ENCODE measurements at places on chromosomes 5 and 9.

DNA sequence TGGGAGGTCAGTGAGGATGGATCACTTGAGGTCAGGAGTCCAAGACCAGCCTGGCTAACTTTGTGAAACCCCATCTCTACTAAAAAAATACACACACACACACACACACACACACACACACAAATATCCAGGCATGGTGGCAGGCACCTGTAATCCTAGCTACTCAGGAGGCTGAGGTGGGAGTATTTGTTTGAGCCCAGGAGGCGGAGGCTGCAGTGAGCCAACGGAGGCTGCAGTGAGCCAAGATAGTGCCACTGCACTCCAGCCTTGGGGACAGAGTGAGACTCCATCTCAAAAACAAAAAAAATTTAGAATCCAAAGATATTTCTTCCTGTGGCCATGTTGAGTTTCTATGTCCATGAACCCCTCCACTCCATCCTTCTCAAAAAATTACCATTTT lies 21.5 kb upstream of the CDC23 start:
- DNase-seq: no peak

DNA sequence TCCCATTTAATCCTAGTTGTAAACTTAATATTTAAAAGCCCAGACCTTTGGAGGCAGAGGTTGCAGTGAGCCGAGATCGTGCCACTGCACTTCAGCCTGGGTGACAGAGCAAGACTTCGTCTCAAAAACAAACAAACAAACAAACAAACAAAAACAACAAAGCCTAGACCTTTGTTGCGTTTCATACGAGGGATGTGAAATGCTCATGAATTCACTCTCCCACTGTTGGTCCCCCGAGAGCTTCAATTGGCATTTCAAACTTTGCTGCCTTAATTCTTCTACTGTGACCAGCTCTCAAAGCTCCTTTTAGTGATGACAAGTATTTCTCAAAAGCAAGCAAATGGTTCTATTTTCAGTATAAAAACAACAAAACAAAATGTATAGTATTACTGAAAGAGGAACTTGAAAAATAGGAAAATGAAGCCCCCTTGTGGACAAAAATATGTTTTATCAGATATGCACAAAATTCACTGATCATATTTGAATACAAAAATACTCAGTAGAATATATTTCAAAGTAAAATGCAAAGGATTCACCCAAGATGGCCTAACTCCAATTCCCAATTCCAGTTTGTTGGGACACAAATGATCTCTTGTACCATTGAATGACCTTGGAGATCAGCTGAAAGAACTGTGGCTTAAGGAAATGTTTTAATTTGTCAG lies 140.4 kb downstream of the ESM1 start:
- no peak for DNase-seq

DNA sequence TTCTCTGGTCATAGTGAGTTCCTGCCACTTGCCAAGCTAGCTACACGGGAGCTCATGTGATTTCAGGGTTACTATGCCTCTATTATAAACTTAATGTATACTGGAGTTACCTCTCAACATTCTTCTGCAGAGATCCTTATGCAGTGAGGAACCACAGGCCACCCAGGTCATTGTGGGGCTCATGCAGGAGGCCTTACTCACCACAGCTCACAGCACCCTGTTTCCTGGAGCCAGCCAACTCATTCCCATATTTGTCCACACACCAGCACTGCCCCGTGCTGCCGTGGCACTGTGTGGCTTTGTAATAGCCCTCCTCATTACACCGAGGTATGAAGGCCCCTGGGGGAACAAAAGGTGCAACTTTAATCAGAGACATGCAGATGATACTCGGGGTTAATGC lies 520.0 kb downstream of the SPOCK1 start:
- no peak for DNase-seq

DNA sequence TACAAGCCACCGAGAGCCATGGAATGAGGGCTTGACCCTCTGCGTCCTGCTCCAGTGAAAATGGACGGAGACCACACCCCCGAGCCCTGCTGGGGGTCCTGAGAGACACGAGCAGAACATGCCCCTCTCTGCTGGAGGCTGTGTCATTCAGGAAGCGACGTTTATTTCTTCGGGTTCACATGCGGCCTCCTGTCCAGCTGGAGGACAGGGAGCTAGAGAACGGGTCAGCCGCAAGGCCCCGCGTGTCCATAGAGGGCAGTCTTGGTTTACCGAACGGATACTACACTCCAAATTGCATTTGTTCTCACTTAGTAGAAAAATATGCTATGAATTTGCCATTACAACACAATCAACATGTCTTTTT lies 36.1 kb downstream of the MRPL36 start:
- DNase-seq: no peak

DNA sequence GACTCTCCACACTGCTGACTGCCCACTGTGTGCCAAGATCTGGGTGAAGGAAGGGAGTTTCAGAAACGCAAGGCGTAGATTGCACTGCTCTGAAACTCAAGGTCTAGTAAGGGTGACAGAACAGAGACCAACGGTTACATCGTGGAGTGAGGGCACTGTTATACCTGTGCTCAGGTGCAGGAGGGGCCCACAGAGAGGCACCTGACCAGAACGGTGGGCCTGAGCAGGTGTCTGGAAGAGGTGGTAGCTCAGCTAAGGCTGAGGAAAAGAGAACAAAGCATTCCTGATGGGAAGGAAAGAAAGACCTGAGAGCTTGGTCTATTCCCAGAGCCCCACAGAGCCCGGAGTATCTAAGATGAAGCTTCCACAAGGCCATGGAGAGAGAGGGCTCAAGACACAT lies 267.2 kb downstream of the MED10 start:
- no peak for DNase-seq

DNA sequence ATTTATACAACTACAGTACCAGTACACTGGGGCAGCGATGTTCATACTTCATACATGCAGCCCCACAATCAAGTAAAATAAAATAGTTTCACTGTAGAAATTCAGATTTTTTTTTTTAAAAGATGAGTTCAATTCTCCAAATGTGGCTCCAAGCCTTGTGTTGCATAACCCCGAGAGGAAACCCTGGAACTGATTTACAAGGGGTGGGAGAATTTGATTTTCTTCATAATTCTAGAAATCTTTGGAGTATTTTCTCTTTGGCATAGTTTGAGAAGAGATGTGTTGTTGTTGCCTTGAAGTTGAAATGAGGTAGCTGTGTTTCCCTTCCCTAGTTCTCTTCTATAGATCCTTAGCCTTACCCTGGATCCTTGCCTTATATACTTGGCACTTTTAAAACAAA lies 3.1 kb downstream of the RHOBTB3 start:
- DNase-seq: no peak

GRCh38 chr5:117859176-117859575 lies 1129.2 kb downstream of the DTWD2 start:
- DNase-seq: no peak

- DNase-seq: no peak
Measured at GRCh38 chr9:98010445-98010844, 27.3 kb downstream of the ANP32B start.

DNA sequence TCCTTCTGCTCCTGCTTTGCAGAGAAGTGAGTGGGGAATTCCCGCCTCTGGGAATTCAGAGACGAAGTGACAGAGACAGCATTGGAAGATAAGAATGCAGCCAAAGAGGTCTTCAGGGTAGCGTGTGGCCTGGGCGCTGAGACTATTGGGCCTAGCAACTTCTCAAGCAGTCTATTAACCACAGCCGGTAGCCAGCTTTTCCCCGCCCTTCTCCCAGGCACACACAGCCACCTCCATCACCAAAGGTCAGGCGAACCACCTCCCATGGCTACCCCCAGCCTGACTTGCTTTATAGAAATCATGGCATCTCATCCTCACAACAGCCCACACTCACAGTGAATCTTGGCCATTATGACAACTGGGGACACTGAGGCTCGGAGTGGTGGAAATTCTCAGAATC lies 124.2 kb downstream of the KCNIP1 start:
- DNase-seq: no peak

DNA sequence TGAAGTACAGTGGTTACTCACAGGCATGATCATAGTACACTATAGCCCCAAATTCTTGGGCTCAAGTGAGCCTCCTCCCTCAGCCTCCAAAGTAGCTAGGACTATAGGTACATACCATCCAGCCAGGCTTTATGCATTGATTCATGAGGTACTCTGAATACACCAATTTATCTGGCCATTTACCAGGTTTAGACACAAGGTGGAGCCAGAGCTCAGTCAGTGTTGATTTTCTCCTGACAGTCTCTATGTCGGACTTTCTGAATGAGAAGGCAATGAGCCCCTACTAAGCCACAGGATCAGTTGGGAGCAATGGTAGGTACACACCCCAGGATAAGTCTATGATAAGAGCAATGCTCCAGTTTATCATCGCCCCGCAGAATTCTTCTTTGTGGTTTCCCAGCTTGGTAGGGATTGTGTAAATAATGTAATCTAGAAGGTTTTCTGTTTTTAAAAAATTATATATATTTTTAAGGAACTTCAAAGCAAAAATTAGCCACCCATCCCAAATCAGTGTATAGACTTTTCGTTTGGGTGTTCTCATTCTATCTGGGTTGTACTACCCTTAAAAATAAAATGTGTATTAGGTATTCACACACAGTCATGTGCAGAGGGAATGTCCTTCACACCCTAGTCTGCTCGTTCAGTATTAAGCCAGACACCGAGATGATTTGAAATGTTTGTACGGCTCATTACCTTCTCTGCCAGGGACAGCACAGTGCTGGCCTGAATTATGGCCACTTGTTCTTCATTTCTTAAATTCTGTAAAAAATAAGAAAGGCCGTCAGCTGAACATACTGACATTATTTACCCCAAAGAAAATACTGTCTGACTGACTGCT lies 118.4 kb upstream of the DPYSL3 start:
- peak; percentile 31 for DNase-seq

DNA sequence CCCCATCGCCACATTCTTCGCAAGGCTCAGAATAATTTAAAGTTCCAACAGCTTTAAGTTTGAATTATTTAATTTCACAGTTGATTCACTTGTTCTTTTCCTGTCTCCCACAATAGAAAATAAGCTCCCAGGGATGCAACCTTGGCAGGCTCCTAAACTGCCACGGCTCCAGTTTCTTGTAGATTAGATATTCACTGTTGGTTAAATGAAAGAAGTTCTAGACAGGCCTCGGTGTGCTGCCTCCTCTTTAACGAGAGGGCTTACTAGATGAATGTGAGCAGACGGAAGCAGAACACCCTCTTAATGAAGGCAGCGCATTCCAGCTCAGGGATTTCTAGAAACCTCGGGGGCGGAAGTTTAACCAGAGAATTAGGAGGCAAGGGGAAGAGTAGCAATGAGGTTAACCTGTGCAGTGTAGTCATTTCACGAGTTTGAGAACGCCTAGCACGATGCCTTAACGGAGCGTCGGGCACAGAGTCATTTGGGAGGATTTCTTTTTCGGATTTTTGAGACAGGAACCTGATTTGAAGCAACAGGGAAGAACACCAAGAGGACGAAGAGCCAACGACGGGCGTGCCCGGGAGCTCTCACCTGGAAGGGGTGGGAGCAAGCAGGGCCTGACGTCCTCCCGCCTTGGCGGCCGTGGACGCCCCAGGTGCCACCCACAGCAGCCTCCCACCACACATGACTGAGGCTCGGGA lies 637 bp upstream of the SMC5 start:
- DNase-seq: no peak
